ENCODE measurements at places on chromosomes 2 and 18.

DNA sequence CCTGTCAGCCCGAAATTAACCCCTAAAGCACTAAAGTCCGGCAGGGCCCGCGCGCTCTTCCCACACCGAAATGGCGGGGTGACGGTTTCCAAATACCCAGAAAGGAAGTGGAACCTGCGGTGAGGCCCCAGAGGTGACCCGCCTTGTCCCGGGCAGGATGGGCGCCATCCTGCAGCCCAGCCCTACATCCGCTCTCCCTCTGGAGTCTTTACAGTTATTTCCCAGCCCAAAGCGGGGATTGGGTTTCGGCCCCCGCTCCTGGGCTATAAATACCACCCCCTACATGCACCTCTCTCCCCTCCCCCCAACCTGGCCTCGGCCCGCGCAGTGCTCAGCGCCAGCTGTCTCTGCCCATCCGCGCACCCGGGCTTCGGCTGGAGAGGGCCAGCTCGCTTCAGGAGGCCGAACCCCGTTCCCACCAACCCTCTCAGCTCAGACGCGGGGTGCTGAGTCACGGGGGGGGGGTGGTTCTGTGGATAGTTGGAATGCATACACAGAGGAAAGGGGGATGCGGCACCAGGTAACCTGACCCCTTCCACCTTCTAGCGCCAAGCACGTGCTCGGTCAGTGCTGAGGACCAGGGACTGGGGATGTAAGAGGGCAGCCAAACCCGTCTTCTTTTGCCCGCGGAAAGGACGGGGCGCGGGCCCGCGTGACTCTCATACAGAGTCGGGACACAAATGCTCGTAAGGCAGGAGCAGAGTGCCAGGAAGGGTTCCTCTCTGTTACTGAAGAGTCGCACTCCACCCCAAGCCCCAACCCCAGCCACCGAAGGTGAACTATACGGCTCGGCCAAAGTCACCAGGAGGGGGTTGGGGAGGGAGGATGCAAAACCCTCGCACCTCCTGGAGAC lies at the start of gene TUBA4B:
TUBA4B (plus strand) TSS at position 344 of the 853 bp plus-strand sequence; CDS start at position 509, 165 bp downstream.
- DNase-seq = no peak

- no peak for DNase-seq
Measured at GRCh38 chr2:156675896-156676295, 239.7 kb downstream of the GPD2 start.

DNA sequence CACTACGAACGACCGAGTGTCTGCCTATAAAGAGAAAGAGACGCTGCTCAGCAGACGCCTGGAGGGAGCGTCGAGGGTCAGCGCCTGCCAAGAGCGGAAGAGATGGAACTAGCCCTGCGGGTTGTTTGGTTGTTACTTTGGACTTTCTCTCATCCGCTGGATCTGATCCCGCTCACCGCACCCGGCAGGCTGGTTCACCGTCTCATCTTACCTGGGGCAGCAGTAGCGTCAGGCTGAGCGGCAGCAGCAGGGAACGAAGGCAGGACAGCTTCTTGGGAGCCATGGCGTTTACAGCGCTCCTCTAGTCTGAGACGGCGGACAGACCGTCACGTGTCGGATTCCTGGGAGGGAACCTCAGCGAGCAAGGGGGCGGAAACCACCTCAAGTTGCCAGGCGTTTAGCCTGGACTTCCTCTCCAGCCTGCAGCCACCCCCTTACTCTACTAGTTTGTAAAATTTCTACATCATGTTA lies 1.9 kb downstream of the GLB1L start:
- peak; percentile 31 for DNase-seq

GRCh38 chr2:133434959-133435668 lies 133.1 kb downstream of the NCKAP5 start:
- DNase-seq = no peak

- DNase-seq = no peak
Measured at GRCh38 chr18:79518683-79519128, 123.0 kb downstream of the NFATC1 start.
